ENCODE measurements at places on chromosomes 3 and 15.

DNA sequence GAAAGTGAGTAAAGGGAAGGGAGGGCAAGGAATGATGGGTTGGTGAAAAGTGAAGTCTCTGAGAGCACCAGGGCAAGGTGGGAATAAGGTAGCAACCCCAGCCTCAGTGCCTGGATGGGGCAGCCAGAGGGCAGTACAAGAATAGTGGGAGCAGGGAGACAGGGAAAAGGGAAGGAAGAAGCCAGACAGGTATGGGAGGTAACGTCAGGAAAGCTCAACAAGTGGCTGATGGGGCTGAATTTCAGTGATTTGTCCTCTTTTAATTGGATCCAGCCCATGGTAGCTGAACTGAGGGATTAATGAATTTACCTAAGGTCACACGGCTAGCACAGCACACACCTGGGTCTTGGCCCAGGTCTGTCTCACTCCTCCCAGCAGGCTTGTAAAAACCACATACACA, 12.6 kb downstream of the RORA start:
- no peak for DNase-seq

DNA sequence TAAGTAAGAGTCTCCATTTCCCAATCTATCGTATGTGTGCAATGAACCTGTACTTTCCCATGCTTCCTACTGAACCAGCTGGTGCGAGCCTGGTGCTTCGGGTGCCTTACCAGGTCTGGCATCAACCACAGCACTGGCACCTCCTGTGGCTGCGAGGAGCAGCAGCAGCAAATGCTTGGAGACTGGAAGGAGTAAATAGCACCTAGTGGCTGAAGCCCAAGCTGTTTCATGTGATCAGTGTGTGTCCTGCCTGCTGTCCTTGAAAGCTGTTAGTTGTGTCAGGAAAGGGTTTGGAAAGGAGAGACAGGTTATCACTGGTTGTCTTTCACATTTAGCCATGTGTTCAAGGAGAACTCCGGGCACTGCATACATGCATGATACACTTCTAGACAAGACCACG, 31.8 kb downstream of the PCOLCE2 start:
- no peak for DNase-seq

- no peak for DNase-seq
These were observed 643 bp upstream of the LMCD1 start for GRCh38 chr3:8500989-8501370.

GRCh38 chr3:95434491-95434890, 1371.6 kb downstream of the NSUN3 start:
- DNase-seq = no peak

- no peak for DNase-seq
These were observed 612.1 kb downstream of the VGLL3 start for GRCh38 chr3:86378829-86379228.

- no peak for DNase-seq
These were observed 44.5 kb upstream of the FNDC3B start for GRCh38 chr3:171994646-171995428.
